Neural crest cell (in vitro differentiated cells): ENCODE measurements at places on chromosomes 16 and 17.

- no peak for DNase-seq
Observed at GRCh38 chr16:85627526-85628264, 14.6 kb downstream of the GSE1 start.

- DNase-seq, result no peak
Observed at GRCh38 chr16:54385141-54385540, 98.6 kb upstream of the IRX3 start.

DNA sequence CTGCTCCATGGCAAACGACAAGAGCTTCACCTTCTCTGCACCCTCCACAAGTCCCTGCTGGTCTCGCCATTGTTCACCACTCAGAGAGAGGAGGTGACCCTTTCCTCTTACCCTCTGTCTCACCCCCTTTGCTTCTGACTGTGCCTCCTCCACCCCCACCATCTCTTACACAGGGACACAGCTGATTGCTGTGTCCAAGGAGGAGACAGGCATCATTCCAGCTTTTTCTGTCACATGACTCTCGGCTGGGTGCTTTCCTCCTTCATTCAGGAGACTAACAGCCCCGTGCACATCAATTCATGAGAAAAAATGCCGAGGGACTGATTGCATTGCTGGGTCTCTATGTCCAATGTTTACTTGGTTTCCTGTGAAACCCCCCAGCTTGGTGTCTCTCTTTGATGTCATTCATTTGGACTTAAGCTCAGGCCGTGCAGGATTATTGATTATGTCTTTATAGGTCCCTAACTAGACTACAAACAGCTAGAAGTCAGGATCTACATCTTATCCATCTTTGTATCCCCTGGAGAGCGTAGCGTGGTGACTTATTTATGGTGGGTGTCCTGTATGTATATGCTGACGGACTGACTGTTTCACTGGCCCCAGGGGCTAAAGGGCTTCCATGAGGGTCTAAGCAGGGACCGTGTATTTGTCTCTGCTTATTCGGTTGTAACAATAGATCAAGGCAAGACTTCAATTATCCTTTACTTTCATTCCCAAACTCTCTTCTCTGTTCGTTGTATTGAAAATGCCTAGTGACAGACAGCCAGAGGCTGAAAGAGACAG is 82.2 kb upstream of the CDH13 start:
- no peak for DNase-seq

DNA sequence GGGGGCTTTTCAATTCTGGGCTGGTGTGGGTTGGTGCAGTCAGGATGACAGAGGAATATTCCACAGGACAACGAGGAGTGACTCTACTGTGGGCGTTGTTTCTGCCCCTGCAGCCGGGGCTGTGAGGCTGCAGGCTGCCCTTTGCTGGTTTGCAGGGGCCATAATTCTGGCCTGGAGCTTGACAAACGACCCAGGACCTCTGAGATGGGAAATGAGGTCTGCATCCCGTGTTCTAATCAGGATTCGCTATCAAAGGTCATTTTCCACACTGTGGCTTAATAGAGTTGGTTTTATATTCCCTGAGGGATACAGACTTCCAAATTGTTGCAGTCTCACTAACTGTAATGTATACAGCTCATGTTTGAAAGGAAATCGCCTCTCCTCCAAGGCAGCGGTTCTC is 180.9 kb downstream of the RPTOR start:
- no peak for DNase-seq

DNA sequence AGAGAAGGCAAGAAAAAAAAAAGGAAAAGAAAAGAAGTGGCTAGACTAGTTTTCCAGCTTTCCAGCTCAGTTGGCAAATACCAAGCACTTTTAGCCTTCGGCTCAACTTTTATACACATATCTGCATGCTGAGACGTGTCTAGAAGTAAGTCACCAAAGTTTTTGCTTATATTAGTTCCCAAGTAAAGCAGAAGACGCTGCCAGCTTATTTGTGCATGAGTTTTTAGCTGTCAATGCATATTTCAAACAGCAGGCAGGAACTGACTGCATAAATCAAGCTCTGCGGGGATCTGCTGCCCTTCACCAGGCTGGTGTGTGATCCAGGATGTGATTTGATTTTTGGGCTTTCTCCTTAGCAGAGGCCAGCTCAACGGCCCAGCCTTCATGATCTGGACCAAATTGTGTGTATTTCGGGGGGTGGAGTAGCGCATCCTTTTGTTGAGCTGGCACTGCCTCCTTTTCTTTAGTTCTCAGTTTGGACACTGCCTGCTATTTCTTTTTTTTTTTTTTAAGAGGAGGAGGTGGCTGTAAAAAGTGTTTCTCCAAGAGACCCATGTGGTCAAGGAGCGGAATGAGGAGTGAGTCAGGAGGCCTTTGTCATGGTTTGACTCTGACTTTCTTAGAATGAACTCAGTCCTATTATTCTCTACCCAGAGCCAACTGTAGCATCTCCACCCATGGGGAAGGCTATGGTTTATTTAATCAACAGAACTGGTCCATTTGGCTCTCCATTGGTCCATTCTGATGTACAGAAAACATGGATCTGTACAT is 162.6 kb upstream of the XYLT1 start:
- no peak for DNase-seq

- no peak for DNase-seq
Observed at GRCh38 chr16:49281480-49281842, at the start of gene CBLN1. Gene CBLN1 (minus strand): TSS chr16:49281838. CDS start chr16:49281465, 373 bp downstream.

- no peak for DNase-seq
Observed at GRCh38 chr16:30009990-30010843, 610 bp downstream of the DOC2A start.

DNA sequence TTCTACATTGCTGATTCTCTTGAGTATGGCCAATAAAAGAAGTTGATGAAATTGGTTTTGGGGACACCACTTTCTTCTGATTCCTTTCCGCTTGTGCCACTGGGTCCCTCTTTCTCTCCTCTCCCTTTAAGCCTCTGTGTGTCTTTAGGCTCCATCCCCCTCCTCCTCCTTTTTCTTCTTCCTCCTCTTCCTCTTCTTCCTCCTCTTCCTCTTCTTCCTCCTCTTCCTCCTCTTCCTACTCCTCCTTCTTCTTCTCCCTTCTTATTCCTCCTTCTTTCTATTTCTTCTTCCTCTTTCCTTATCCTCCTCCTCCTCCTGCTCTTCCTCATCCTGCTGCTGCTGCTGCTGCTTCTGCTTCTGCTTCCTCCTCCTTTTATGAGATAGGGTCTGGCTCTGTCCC is 93.7 kb downstream of the CHD9NB start:
- DNase-seq, result no peak

DNA sequence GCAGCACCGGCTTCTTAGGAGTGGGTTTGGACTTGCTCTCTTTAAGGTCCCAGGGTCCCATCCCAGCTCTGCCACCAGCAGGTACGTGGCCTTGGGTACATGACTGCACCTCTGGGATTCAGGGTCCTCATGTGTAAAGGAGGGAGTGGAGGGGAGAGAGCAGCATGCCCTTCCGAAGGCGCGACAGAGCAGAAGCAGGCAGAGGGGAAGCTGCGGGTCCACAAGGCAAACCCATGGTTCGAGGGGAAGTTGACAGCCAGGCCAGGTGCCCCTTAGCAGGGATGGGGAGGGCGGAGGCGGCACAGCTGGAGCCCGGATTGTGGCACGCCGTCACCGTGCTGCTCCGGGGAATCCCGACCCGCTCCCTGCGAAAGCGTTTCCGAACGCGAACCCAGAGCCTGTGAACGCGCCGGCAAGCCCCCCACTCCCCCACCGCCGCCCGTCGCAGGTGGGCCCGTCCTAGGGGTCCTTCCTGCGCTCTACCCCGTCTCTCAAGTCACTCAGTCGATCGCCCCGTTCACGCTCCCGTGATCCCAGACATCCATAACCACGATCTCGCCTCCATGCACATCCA is 4.1 kb upstream of the TBX2 start:
- no peak for DNase-seq

DNA sequence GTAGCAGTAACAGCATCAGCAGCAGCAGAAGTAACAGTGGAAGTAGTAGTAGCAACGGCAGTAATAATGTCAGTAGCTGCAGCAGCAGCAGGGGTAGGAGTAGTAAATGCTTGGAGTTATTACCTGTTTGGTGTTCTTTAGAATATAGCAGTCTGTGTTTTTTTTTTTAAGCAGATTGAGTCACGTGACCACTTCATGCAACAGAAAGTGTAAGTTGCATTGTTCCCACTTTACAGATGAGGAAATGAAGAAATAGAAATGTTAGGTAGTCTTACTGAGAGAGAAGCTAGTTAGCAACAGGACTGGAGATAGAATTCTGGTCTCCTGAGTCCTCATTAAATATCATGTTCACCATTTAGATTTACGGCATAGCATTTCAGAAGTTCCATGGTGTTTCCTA is 358.2 kb downstream of the HAPSTR1 start:
- no peak for DNase-seq

GRCh38 chr17:28384281-28385036 is 13.0 kb downstream of the SARM1 start:
- no peak for DNase-seq

DNA sequence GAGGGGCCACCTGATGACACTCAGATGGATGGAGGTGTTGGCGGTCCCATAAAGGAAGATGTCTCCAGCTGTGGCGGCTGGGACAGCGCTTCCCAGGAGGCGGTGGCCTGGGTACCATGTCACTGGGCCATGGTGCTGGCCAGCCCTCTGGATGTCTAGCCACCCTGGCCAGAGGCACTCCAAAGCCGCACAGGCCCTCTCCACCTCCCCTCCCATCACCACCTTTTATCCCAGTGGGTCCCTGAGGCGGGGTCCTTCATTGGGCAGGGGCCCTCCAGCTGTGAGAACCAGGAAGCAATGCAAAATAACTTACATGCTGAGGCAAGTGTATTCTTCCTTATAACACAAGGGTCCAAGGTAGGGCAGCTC is 23.1 kb downstream of the RAB11FIP4 start:
- DNase-seq, result no peak

DNA sequence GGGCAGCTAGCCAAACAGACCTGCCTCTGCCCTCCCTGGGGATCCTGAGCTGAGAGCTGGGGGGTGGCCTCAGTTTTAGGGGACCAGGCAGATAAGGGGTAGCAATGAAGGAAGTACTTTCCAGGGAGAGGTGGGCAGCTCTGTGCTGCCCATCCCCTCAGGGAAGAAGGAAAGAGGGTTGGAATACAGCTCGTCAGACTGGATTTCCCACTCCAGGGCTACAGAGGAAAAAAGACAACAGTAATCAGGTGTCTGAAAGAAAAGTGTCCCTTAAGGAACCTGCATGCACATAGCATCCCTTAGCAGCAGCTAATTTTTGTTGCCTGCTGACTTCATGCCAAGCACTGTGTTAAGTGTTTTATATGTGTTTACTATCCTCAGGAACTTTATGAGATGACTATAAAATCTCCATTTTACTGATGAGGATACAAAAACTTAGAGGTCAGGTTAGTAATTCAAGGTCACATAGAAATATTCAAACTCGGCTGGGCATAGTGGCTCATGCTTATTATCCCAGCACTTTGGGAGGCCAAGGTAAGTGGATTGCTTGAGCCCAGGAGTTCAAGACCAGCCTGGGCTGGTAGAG is 3.2 kb upstream of the MRPL58 start:
- no peak for DNase-seq

DNA sequence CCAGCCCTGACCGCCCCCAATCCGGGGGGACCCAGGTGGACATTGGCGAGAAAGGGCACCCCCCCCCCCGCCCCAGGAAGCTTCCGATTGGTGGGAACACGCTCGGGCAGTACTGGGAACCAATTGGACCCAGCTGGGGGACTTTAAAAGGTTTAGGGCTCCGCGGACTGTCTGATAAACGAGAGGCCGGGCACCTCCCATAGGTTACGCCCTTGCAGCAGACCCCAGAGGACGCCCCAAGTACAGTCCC is 245 bp downstream of the TMEM256 start:
- DNase-seq, result no peak
